ENCODE measurements at places on chromosomes 1 and 21.

DNA sequence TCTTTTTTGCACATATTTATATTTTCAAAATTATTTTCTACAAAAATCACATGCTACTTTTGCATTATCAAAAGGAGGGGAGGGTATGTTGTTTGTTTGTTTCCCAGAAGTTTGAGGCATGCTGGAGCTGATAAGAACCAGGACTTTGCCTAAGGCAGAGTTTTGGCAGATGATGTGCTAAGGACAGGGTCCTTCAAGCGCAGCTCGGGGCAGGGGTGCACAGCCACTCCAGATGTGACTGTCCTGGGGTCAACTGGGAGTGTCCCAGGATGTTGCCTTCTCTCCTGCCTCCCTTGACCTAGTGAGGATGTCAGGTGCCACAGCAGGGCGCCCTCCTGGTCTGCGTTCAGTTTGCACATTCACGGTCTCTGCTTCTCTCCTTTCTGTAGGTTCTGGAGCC lies 42.6 kb upstream of the SRRM1 start:
- H3K4me1 ChIP-seq: no peaks in the 10 kb centered on the region
- no peaks in the 10 kb centered on the region for H3K36me3 ChIP-seq
- no peak for DNase-seq
- no peak overlapping the region for H3K4me3 ChIP-seq
- H3K27ac ChIP-seq: no peak overlapping the region

DNA sequence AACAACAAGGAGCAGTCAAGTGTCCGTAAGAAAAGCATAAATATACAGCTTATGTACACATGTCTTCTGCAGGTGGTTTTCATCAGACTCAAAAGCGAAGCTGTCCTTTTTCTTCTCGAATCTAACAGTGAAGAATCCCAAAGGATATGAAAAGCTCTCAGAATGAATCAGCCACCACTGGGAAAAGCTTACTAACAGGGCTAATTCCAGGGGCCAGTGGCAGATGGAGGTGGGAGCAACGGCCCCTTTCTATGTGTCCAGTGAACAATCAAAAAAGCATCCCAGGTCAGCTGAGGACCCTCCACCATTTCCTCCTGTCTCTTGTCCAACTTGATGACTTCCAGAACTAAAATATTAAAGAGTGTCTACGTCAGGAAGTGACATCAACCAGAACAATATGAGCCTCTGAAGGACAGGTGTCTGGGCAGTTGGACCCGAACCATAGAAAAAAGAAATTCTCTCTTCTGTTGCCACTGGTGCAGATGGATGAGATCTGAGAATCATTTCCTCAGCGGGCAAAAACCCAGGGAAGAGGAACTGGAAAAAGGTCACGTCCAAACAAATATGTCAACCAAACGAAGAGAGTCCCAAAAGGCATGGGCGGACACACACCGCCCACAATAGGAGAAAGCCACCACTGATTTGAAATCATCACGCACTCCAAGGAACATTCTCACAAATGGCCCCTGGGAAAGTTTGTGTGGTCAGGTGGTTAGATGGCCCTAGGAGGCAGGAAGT lies 70.4 kb upstream of the TIAM1 start:
- H3K27ac ChIP-seq: no peak overlapping the region
- H3K27me3 ChIP-seq: peaks cover 1% of the 10 kb centered on the region
- H3K4me1 ChIP-seq: peaks cover 2% of the 10 kb centered on the region
- no peak for DNase-seq
- H3K36me3 ChIP-seq: peaks cover 18% of the 10 kb centered on the region

GRCh38 chr1:198929111-198929604 lies 290.3 kb downstream of the PTPRC start:
- no peaks in the 10 kb centered on the region for H3K27me3 ChIP-seq
- no peak for DNase-seq
- H3K4me3 ChIP-seq: no peak overlapping the region
- no peak overlapping the region for H3K27ac ChIP-seq

DNA sequence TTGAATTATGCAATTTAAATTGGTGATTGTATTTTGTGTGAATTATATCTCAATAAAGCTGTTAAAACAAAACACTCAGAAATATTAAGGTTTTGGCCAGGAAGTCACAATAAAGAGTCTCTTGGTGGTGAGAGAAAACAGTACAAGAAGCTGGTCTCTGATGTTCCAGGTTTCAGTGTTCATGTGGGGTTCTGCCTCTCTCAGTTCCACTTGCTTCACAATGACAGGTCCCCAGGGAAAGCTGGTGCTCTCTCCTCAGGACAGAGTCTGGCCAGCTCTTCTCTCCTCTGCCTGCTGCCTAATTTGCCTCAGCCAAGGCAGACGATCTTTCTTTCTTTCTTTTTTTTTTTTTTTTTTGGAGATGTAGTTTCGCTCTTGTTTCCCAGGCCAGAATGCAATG lies 342.9 kb upstream of the PLXNA2 start:
- H3K4me3 ChIP-seq: no peak overlapping the region
- DNase-seq: no peak
- no peak overlapping the region for H3K27ac ChIP-seq
- H3K27me3 ChIP-seq: no peaks in the 10 kb centered on the region
